Tibial nerve (tissue), 4 donors: ENCODE measurements at places on chromosomes 12 and 14. TPM values are rescaled to one million over a fixed set of nuclear protein-coding genes. Genes with fewer than 3 reads are reported as not detected.

DNA sequence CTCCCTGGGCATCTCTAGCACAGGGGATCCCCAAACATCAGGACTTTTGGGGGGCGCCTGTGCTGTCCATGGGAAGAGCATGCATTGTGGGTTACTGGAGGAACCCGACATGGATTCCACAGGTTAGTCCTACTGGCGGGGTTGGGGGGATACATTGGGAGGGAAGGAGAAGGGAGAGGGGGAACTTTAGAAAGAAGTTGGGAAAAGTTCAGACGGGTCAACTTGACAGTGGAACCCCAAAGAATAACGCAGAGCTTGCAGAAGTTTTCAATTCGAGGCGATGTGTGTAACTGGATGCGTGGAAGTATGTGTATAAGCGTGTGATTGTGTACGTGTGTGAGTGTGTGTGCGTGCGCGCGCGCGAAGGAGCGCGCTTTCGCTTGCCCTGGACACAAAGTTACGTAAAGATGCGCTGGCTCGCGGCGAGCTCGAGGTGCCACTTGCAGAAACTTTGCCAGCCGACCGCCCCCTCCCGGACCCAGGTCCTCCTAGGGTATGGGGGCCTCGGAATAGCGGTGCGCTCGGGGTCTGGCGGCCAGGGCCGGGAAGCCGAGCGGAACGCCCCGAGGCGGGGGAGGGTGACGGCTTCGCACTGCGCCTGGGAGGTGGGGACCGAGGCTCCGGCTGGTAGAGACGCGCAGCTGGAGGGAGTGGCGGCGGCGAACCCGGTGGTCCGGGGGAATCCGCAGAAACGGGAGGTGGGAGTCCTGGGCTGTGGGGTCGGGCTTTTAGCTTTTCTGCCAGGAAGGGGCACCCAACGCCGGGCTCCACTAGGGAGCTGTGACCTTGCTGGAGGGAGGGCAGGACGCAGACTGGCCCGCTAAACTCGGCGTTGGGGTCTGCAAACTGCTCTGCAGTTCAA lies 669 bp downstream of the RFX4 start:
- no peak for DNase-seq

DNA sequence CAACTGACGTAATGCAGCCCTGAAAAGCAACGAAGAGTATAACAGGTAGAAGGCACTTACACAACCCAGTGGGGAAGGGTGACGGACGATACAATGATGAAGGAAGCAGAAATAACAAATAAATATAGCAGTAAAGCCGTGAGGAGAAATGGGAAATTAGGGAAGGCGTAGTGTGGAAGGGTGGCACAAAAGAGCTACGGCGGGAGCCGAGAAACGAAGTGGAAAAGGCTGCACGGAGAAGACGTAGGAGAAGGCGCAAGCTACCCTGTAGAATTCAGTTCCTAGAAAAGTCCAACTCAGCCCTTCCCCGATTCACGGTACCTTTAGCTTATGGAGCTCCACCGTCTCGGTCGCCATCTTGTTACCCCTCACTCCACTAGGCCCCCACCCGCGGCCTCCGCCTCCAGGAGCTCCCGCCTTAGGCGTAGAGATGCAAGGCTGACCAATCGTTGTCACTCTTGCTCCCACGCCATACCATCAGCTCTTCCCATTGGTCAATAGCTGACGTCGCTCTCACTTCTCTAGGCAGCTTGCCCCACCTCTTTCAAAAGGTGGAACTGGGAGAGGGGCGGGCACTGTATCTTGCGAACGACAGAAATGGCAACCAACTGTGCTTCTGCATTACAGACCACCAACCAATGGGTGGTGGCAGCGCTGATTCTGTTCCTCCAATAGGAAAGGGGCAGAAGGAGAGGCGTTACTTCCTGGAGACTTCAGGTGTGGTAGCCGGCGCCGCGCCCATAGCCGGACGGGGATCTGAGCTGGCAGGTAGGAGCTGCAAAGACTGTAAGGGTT lies at the start of the genes ORMDL2 and SARNP:
Gene ORMDL2 (plus strand): TSS at position 697 of the 795 bp plus-strand sequence. CDS start 959 bp downstream, outside the sequence.
Gene SARNP (minus strand): TSS at position 380 of the 795 bp plus-strand sequence. CDS start 23 bp downstream, at position 357.
- DNase-seq: peak; percentile 95

DNA sequence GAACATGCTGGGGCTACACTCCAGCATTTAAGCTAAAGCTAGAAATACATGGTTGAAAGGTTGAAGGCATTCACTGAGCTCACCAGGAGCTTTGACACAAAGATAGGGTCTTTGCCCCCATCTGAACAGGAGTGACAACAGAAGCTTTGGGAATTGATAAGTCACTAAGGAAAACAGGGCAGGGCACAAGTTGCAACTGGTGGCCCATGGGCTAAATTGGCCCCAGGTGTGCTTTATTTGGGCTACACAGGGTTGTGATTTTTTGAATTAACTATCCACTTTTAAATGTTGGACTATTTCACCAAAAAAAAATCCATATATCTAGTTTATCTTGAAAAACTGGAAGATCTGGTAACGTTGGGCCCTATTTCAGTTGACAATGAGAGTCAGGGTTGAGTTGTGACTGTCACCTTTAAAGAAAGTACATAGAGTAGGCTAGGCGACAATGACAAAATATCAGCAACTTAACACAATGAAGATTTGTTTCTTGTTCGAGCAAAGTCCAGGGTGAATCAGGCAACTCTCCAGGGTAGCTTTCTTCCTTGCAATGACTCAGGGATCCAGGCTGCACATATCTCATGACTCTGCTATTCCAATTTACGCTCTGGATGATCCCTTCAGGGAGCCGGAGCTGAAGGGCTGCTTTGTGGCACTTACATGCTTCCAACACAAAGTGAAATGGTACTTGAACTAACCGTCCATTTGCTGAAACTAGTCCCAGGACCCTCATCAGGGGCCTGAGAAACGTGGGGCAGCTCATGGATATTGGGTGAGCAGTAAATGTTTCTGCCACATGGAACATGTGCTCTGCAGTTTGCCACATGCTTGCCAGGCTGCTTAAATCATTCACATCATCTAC lies 13.3 kb upstream of the EIF4B start:
- no peak for DNase-seq

GRCh38 chr12:7681535-7681934 lies 14.0 kb downstream of the GDF3 start:
- DNase-seq: no peak

GRCh38 chr14:95741038-95741490 lies 27.1 kb upstream of the TCL1A start:
- no peak for DNase-seq

Gene JPH4
- total RNA-seq: 2.9 TPM

Gene TRAFD1
- 24.7 TPM for total RNA-seq

Gene KRT6C
- total RNA-seq: not detected

Gene TOMM20L
- 2.2 TPM for total RNA-seq
